ENCODE measurements at places on chromosomes 7 and 10.

DNA sequence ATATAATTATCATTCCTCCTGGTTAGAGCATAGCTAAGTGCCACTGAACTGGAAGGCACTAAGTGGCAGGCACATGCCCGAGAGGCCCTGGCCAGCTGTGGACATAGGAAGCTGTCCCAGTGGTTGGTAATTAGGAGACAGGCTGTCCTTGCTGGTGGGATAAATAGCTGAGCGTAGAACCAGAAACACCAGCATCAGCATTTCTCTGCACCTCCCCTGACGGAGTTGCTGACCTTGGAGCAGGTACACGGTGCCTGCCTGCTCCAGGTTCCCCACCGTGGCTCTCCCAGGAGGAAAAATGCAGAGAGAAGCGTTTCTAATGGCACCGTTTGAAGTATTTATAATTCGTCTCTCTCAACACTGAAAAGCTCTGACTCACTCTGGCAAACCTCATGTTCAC lies 5.6 kb upstream of the ABLIM1 start:
- no peak for DNase-seq

- no peak for DNase-seq
Measured at GRCh38 chr10:127832501-127832900, 60.2 kb downstream of the CLRN3 start.

DNA sequence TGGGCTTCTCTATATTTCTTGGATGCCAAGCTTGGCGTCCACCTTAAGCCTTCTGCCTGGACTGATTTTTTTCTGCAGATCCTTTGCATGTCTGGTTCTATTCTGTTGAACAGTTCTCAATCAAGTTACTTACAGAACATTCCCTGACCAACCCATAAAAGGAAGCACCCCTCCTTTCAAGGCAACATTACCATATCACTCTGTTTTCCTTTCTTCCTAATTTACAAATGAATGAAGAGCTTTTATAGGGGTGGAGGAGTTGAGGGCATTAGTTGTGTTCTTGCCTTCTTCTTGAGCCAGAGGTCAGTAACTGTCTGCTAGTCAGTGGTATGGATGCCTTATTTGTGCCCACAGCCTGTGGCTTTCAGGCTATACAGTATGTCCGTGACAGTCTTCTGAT lies 361.0 kb downstream of the PHTF2 start:
- no peak for DNase-seq

GRCh38 chr7:19118636-19119371 lies 1.4 kb upstream of the TWIST1 start:
- DNase-seq: no peak

DNA sequence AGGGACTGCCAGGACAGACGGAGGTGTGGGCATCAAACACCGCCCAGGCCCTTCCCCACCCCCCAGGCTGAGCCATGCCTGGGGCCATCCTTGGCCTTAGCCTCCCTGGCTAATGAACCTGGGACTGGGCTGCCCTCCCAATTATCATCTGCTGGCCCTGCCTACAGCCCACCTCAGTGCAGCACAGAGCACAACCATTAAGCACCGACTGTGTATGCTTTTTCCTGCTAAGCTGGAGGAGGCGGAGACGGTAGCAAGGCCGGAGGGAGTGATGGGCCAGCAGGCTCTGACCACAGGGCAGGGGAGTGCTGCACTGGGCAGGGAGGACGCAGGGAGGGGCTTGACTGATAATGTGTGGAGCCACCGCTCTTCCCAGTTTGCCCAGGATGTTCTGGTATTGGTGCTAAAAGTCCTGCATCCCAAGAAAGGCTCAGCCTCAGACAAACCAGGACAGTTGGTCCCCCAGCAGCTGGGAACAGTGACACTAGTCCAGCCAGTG lies 72.0 kb downstream of the C10orf143 start:
- DNase-seq: no peak

DNA sequence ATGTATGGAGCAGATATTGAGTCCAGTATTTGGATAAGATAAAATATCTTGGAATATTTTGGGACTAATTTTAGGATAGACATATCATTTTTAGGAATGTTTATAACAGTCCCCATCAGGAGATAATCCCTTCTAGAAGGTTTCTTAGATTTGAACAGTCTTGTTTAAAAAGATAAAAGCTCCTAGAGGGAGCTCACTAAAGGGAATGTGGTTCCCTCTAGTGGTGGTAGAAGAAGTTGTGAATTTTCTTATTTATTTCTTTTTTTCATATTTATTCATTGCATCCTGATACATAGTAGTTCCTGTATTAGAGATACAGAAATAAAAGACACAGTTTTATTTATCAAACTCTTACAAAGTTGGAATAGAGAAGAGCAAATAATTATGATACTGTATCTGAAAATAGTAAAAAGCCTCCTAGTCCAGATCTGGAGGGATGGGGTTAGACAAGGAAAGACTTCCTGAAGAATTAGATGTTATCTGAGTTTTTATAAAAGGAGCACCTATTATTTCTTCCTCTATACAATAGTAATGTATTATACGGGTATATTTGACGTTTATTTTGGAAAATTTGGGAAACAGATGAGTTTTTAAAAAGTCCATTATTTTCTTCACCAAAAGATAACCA lies 24.5 kb upstream of the KLF14 start:
- DNase-seq: peak; percentile 72

DNA sequence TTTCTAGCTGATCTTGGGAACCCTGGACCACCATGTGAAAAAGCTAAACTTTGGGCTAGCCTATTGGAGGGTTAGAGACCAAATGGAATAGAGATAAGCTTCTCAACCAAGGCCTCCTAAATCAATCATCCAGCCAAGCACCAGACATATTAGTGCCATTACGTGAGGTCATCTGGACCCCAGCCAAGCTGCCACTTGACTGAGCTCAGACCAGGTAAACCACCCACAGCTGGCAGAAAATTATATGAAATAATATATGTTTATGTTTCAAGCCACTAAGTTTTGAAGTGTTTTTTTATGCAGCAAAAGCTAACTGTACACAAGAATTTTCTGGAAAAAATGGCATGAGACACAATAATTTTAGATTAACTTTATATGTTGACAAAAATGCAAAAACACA lies 82.6 kb upstream of the PCGF5 start:
- no peak for DNase-seq

- no peak for DNase-seq
Measured at GRCh38 chr10:97858001-97858439, 8.4 kb downstream of the GOLGA7B start.

- DNase-seq: no peak
Measured at GRCh38 chr10:66654861-66655260, 271.0 kb upstream of the LRRTM3 start.

DNA sequence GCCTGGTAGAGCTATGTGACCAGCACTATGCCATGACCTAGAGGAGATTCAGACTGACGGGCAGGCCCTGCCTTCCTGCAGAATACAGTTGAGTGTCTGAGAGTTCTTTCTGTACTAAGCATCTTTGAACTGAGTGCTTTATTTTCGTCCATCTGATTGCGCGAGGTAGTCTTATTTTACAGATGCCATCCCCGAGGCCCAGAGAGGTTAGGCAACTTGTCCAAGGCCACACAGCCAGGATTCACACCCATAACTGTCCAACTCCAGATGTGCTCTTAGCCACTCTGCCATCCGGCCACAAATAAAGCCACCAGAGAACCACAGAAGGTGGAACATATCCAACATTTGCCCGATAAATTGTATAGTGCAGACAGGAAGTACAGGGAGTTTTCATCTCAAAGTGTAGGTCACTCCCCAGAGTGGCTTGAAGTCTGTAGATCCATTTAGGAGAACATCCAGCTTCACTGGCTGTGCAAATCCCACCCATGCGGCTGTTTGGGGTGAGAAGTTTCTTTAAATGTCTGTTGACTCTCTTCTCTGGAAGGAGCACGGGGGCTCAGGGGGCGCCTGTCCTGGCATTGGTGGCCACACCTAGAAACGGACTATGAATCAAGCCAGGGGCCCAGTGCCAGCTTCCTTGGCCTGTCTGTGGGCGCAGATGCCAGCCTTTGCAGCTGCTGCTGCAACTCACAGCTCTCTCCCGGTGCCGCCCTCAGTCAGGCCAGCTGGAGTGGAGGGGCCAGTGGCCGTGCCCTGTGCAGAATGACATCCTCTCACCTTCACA lies 11.1 kb downstream of the CHST3 start:
- no peak for DNase-seq

DNA sequence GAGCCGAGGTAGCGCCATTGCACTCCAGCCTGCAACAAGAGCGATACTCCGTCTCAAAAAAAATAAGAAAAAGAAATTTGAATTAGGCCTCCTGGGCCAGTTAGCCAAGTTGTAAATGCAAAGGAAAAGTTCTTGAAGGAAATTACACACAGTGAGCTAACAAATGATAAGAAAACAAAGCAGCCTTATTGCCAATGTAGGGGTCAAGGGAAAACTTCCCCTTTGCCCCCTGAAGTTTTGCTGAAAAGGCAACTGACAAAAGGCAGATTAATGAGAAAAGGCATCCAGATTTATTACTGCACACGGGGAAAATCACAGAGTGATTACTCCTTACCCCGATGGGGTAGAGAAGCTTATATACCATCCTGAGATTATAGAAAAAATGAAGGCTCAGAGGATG lies 70.3 kb downstream of the PAPSS2 start:
- DNase-seq: no peak

DNA sequence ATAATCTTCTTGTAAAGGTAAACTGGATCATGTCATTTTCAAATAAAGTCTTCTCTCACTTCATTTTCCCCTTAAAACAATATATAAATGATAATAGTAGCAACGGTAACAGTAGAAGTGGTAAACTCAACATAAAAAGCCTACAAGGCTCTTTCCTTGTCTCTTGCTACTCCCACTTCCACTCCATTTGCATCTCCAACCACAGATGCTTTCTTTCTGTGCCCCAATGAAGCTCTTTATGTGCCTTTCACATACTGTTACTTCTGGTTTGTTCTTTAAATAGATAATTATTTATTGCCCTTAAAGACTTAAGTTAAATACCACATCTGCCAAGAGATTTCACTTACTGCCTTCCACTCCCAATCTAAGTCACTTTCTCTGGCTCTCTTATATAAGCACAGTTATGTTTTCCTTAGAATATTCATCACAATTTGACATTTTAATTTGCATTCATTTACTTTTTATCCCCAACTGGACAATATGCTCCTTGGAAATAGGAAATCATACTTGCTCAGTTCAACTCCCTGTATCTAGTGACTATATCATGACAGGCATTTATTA lies 149.9 kb downstream of the CRPPA start:
- DNase-seq: no peak

- no peak for DNase-seq
Measured at GRCh38 chr10:29802171-29802570, 167.4 kb upstream of the SVIL start.

DNA sequence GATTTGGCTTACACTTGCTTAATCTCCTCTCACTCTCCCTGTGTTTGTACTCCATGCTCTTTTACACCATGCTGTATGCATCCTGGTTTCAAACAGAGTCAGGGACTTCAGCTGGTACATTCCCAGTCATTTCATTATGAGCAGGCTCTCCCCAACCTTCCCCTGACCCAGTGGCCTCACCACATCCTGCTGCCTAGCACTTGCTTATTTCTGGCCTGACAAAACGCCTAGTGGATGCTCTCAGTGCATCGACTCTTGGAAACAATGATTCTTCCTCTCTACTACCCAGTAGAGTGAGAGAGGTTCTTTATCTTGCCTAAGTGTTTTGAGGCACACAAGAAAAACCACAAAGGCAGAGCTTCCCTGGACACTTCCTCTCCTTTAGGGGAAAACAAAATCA lies 63.4 kb downstream of the CAV1 start:
- no peak for DNase-seq

DNA sequence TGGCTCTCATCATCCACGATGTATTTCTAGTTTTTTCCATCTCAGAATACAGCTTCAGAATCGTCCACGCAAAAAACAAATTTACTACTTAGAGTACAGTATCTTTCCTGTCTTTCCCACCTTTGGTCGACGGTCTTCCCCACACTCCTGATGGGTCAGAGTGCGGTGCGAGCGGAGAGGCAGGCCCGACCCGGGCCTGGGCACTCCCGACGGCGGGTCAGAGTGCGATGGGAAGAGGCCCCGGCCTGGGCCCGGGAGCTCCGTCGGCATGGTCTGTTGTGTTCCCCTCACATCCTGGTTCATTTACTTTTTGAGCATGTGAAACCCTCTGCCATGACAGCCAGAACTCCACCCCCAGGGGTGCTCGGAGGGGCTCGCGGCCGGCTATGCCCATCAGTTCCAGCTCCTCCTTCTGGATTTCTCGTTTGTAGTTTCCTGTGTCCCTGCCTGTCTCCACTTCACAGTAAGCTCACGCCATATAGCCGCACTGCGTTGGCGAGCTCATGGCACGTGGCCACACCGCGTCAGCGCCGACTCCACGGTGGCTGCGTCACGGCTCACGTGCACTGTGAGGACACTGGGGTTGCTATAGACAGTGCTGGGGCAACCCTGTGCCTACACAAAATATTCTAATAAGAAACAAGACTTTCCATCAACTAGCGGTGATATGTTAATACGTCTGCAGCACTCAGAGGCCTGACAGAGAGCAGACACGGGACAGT lies 7.8 kb downstream of the COX19 start:
- no peak for DNase-seq

- no peak for DNase-seq
Measured at GRCh38 chr10:67618116-67618515, 77.9 kb downstream of the CTNNA3 start.

DNA sequence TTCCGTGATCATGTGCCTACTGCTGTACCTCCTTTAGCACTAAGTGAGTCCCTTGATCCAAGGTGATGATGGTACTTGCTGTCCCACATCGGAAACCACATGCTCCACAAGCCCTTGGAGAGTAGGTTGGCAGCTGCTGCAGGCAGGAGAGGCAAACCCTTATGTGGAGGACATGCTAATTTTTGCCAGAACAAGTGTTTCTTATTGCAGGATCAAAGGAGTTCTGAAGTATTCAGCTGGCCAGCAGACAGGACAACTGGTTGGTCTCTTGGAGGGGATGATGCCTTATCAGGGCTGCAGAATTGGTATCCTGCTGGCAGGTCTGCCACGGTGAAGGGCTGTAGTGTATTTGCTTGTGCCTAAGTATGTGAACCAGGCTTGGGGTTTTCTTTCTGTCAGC lies 36.8 kb downstream of the NACAD start:
- DNase-seq: no peak

- peak; percentile 10 for DNase-seq
Measured at GRCh38 chr10:127195041-127195506, 1.3 kb downstream of the INSYN2A start.

DNA sequence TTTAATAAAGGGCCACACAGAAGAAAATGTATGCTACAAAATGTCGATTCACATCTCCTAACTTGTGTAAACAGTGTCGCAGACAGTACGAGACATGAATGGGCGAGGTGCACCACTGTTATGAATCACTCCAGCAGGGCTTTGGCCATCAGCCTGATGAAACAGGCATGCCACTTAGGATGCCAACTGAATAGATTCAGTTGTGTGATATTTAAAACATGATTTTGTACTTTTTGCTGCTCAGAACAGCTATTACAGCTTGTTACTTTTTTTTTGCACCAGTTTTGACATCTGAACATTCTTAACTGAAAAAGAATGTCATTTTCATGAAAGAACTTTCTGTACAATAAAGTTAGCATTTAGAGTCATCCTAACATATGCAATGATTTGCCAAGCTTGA lies 138.1 kb downstream of the VTI1A start:
- no peak for DNase-seq
